NCI-H2029 (cell line): ENCODE measurements at places on chromosomes 7 and 10.

DNA sequence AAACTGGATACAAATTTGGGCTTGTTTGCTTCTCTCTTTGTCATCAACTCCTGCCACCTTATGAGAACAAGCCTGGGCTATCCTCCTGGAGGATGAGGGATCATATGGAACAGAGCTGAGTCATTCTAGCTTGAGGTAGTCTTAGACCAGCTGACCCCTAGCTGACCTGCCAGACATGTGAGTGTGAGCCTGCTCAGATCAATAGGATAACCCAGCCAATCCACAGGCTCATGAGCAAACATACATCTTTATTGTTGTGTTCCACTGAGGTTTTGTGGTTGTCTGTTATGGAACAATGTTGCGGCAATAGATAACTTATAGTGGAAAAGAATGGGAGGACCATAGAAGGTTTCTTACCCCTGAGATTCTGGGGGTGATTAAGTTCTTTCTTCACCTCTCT, 54.5 kb upstream of the FAM180A start:
- no peak for DNase-seq

GRCh38 chr7:140440593-140440992, 36.7 kb downstream of the RAB19 start:
- no peak for DNase-seq

DNA sequence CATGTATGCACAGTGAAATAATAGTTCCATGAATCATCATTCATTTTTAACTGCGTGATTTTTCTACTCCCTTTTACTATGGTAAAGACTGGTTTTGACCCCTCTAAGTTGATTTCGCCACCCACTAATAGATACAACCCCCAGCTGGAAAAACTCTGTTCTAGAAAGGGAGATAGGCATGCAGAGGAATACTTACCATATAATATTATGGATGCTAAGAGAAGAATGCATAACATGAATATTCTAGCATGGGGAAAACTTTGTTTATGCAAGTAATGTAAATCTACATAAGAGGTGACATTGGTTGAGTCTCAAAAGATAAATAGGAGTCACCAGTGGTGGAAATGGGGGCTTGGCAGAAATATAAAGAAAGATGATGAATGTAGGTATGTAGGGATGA, 97.3 kb upstream of the MBL2 start:
- no peak for DNase-seq

DNA sequence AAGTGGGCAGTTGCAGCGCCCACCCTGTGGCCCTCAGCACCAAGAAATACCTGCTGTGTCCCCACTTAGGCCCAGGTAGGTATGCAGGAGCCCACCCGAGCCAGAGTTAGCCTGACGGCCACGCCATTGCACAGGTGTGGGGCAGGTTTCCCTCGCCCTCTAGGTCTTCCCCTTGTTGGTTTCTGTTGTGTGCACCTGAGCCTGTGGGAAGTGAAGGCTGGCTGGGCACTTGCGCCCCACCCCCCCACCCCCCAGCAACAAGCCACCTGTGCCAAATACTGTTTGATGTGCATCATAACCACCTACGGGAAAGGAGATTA, at the start of gene CCDC201:
Gene CCDC201 (minus strand): TSS at position 48 of the 320 bp plus-strand sequence. CDS start 75 bp downstream, outside the sequence.
- DNase-seq, result no peak

GRCh38 chr10:49313501-49314070, 14.6 kb downstream of the C10orf71 start:
- DNase-seq, result no peak

DNA sequence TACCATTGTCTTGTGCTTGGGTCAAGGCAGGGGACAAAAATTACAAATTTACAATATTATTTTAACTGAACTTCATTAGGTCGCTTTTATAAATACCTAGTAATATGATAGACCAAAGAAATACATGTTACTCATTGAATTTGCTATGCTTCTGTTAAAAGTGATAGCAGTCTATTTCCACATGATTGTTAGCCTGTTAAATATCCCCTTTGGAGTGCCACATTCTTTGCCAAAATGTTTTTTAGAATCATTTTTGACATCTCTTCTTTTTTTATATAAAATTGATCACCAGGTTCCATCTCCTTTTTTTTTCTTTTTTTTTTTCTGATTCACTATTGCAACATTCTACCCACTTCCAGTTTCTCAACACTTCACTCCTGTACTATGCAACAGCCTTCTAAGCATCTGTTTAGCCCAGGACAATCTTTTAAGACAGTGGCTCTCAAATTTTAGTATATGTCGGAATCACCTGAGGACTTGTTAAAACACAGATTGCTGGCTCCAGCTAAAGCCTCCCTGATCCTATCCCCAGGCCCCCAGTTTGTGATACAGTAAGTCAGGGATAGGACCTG, 16.4 kb upstream of the NDUFA5 start:
- DNase-seq, result no peak

DNA sequence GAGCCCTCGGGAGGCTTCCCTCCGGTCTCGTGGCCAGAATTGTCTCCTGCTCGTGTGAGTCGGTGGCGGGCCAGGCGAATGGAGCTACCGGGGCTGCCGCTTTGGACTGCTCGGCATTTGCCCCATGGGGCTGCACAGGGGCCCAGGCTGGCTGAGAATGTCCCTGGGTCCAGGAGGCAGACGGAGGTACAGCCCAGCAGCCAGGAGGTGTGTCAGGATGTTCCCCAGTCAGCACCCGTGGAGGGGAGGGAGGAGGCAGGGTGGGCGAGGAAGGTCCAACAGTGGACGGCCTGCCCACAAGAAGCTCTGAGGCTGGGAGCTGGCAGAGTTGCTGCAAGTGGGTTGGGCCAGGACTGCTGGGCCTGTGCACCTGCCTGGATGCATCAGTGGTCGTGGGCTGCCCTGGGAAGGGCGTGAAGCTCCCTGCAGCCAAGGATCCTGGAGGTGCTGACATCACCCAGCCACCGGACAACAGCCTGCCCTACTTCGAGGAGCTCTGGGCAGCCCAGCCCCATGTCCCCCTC, 46.4 kb downstream of the PDGFA start:
- DNase-seq, result no peak

- DNase-seq, result no peak
Measured at GRCh38 chr7:18174996-18175395, 147.3 kb upstream of the PRPS1L1 start.

- no peak for DNase-seq
Measured at GRCh38 chr10:15140698-15141097, 27.8 kb downstream of the NMT2 start.

- DNase-seq, result no peak
Measured at GRCh38 chr10:35379226-35380137, 43.2 kb downstream of the CCNY start.

DNA sequence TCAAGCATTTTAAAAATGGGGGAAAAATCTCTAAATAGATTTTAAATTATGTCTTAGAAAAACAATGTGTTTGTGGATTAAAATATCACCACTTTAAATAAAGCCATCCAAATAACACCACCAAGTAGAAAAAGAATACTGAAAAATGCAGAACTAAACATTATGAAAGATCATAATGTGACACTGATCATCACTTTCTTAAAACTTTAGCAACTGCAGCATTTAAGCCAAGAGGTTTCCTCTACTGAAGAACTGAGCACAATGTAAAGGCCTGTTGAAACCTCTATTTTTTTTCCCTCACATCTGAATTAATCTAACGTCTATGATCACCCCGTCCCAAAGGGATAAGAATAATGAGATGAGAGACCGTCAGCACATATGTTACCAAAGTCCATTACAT, 18.6 kb downstream of the MINDY3 start:
- no peak for DNase-seq

GRCh38 chr7:84277628-84278224, 83.1 kb upstream of the SEMA3A start:
- no peak for DNase-seq

GRCh38 chr7:24336461-24336860, 52.5 kb downstream of the NPY start:
- DNase-seq, result no peak

- no peak for DNase-seq
Measured at GRCh38 chr7:85972504-85973141, 671.1 kb upstream of the GRM3 start.

DNA sequence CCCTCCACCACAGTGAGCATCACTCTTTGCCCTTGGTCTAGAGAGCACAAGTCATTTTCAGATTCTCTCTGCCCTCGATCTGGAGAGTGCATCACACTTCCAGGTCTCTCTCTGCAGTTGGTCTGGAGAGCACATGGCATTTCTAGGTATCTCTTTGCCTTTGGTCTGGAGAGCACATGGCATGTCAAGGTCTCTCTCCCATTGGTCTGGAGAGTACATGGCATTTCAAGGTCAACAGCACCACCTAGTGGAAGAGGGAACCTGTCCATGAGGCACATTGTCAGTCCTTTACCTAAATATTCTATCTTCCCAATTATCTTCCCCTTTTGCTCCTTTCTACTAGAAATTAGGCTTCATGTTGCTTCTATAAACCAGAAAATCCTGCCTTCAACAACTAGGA, 1139.4 kb downstream of the XPNPEP1 start:
- no peak for DNase-seq

- DNase-seq, result peak; percentile 65
Measured at GRCh38 chr10:124642088-124642710, 102.0 kb downstream of the FAM53B start.

DNA sequence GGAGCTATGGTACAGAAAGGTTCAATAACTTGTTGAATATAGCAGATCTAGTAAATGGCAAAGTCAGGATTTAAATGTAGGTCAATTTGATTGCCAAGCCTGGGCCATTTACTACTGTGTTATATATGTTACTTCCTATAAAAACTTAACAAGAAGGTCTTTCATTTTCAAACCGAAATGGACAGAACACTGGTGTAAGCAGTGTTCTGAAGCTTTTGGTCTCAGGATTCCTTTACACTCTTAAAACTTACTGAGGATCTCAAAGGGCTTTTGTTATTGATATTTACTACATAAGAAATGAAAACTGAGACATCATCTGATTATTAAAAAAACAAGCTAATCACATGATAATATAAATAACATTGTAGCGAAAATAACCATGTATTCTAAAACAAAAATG, 114.7 kb downstream of the PTEN start:
- DNase-seq, result no peak

DNA sequence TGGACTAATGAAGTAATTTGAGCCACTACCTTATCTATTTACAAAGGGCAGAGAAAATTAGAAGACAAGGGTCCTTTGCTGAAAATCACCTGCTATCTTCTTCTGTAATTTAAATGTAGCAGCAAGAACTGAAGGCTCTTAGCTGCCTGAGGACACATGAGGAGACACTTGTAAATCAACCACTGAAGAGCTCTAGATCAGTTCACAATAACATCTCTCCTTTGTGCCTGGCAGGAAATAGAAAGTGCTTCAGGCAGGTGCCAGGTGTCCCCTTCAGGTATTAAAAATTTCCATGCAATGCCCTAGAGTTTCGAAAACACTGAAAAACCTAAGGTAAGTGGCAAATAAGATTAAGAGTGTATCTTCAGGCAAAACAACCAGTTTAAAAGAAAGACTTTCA, 474.6 kb downstream of the GRM8 start:
- DNase-seq, result peak; percentile 98

- no peak for DNase-seq
Measured at GRCh38 chr7:22146961-22147512, 201.3 kb upstream of the CDCA7L start.

- DNase-seq, result no peak
Measured at GRCh38 chr7:133676805-133677370, 424.0 kb downstream of the EXOC4 start.

GRCh38 chr7:149145031-149145845, 2.0 kb upstream of the ZNF398 start:
- DNase-seq, result no peak

DNA sequence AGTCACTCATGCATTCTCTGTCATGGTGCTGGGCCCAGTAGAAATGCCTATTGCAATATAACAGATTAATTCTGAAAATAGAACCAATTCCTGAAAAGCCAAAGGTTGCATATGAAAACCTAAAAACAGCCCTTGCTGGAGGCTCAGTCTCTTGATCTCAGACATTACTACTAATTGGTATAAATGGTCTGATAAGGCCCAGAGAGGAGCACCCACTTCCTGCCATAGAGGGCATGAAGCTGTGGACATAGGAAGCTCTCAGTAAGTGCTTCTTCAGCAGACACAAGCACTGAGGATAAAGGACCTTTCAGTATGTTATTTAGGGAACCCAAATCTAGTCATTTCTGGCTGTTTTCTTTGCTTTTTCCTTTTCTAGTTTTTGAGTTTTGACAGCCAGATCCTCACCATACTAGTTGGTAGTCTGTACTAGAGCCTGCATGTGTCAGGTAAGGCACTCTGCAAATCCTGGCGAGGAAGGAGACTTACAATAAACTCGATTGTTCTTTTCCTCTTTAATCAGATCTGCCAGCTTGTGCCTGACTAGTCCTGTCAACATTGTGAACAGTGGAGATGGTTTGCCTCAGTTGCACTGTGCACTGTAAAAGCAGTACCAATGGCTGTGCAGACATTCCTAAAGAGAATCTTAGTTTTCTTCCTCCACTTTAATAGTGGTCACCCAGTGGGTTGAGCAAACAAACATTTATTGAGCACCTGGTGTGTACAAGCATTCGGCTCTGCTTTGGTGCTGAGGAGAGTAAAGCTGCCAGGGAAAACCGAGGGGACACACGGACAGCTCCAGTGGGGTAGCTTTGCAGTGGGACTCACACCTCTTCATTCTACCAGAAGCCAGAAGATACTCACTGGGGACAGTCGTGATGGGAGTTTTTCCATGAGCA, 140.9 kb downstream of the CHN2 start:
- peak; percentile 38 for DNase-seq

GRCh38 chr10:117622471-117623184, 80.1 kb downstream of the EMX2 start:
- no peak for DNase-seq

GRCh38 chr7:116957874-116958273, 4.6 kb downstream of the ST7 start:
- no peak for DNase-seq

GRCh38 chr10:95469676-95470075, 91.5 kb downstream of the SORBS1 start:
- DNase-seq, result no peak

DNA sequence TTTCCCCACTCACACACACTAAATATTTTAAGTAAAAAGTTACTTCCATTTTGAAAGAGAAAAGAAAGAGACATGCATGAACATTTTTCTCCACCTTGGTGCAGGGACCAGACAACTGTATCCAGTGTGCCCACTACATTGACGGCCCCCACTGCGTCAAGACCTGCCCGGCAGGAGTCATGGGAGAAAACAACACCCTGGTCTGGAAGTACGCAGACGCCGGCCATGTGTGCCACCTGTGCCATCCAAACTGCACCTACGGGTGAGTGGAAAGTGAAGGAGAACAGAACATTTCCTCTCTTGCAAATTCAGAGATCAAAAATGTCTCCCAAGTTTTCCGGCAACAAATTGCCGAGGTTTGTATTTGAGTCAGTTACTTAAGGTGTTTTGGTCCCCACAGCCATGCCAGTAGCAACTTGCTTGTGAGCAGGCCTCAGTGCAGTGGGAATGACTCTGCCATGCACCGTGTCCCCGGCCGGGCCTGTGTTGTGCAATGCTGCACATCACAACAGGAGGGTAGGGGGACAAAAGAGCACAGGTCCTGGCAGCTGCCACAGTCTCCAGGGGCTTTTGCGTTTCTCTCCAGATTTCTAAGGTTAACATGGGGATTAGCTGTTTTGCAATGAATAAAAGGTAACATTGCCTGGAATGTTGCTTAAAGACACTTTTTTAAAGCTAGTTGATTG, 146.5 kb downstream of the EGFR start:
- no peak for DNase-seq
